Hematopoietic multipotent progenitor cell treated with erythropoietin and hydrocortisone succinate and interleukin-3 and kit ligand, for 17 days (in vitro differentiated cells): ENCODE measurements at places on chromosomes 3 and 15.

GRCh38 chr3:112482675-112483074 is 16.6 kb downstream of the BTLA start:
- DNase-seq = no peak

- no peak for DNase-seq
Observed at GRCh38 chr3:6737630-6738029, 123.3 kb upstream of the GRM7 start.

- DNase-seq = no peak
Observed at GRCh38 chr15:95996494-95996893, 334.0 kb upstream of the NR2F2 start.

DNA sequence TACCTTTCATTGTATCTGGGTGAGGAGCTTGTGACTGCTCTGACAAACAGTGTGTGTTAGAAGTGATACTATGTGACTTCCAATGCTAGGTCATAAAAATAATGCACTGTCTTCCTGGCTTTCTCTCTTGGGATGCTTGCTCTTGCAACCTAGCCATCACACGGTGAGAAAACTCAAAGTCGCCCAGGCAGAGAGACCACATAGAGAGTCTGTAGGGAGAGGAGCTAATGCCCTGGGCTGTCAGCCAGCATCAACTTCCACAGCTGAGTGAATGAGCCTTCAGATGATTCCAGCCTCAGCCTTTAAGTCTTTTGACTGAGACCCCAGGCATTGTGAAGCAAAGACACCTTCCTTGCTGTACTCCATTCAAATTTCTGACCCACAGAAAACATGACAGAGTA is 220.6 kb upstream of the SGO1 start:
- DNase-seq = no peak

- DNase-seq = no peak
Observed at GRCh38 chr3:63576846-63577245, 75.6 kb upstream of the SNTN start.

- DNase-seq = no peak
Observed at GRCh38 chr3:45337839-45338470, 50.4 kb upstream of the LARS2 start.

GRCh38 chr3:2468816-2469215 is 370.1 kb downstream of the CNTN4 start:
- no peak for DNase-seq

DNA sequence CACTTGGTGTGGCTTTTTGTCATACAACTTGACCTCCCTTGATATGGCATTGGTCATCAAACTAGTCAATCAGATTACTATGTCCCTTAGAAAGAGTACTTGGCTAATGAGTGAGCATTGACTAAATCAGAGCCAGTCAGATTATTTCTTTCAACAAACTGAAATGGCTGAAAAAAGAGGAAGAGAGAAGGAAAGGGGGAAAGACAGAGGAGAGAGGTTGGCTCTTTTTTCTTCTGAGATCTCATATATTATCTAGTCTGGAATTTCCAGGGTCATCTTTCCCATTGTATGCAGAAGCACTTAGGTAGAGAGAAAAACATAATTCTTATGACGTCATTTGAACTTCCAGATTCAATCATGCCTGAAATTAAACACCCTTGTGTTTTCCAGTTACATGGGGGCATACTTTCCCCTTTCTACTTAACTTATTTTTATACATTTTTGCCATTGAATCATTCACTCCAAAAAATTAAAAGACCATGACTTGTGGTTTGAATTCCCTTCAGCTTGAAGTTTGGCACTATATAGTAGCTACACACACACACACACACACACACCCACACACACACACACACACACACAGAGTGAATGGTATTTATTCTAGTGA is 387.8 kb downstream of the LSAMP start:
- no peak for DNase-seq

DNA sequence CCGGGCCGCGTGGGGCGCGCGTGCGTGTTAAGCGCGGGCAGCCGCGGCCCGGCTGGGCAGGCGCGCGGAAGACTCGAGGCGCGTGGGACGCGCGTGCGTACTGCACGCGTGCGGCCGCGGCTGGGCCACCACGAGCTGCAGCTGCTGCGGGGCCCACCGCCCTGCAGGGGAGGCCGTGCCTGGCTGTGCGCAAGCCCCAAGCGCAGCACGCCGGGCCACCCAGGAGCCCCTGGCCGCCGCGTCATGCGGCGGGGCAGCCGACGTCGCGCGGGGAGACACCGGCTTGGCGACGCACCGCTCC is 590 bp upstream of the TRIM71 start:
- DNase-seq = no peak

- no peak for DNase-seq
Observed at GRCh38 chr3:34012102-34012461, 213.7 kb downstream of the PDCD6IP start.

- no peak for DNase-seq
Observed at GRCh38 chr15:31013863-31014607, 22.6 kb upstream of the MTMR10 start.

DNA sequence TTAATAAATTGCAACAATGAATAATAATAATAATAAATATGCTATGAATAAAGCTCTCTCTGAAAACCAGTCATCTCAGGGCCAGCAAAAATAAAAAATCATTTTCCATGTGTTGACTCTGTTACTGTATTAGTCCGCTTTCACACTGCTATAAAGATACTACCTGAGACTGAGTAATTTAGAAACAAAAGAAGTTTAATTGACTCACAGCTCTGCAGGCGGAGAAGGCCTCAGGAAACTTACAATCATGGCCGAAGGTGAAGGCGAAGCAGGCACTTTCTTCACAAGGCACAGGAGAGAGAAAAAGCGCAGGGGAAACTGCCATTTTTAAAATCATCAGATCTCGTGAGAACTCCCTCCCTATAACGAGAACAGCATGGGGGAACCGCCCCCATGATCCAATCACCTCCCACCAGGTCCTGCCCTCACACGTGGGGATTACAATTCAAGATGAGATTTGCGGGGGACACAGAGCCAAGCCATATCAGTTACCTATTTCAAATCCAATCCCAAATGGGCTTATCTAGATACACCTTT is 224.1 kb downstream of the IGSF11 start:
- no peak for DNase-seq

GRCh38 chr15:56693761-56694160 is 39.5 kb downstream of the ZNF280D start:
- no peak for DNase-seq

DNA sequence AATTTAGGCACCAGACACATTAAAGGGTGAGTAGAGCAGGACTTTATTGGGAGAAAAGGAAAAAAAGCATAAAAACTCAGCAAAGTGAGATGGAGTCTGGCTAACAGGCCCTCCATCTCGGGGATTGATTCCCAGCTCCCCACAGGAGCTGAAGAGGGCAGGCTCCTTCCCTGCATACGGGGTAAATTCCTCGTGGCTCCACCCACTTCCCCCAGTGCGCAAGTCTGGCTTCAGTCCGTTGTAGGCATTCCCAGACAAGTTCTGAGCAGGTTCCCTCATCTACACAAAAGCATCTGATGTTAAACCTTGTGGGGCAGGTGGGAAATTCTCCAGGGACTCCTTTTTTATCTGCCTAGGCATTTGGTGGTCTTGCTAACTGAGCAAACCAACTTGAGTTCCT is 722.6 kb downstream of the ZNF385D start:
- DNase-seq = no peak
